ENCODE measurements at places on chromosomes 7 and 10.

DNA sequence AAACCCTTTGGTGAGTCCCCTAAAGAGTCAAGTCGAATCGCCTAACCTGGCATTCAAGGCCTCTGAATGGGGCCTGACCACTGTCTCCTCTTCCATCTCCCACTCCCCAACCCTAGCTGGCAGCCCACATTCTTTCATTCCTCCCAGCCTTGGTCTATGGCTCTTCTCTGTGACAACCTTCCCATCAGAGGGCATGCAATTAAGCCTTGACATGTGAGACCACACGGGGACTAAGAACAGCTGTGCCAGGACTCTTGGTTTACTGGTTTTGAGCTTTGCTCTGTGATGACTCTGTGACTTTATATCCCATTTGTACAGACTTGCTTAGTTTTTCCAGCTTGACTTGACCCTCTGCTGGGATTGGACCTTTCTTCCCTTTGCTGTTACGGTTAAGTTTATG lies 116.6 kb downstream of the BUB3 start:
- no peak for DNase-seq

DNA sequence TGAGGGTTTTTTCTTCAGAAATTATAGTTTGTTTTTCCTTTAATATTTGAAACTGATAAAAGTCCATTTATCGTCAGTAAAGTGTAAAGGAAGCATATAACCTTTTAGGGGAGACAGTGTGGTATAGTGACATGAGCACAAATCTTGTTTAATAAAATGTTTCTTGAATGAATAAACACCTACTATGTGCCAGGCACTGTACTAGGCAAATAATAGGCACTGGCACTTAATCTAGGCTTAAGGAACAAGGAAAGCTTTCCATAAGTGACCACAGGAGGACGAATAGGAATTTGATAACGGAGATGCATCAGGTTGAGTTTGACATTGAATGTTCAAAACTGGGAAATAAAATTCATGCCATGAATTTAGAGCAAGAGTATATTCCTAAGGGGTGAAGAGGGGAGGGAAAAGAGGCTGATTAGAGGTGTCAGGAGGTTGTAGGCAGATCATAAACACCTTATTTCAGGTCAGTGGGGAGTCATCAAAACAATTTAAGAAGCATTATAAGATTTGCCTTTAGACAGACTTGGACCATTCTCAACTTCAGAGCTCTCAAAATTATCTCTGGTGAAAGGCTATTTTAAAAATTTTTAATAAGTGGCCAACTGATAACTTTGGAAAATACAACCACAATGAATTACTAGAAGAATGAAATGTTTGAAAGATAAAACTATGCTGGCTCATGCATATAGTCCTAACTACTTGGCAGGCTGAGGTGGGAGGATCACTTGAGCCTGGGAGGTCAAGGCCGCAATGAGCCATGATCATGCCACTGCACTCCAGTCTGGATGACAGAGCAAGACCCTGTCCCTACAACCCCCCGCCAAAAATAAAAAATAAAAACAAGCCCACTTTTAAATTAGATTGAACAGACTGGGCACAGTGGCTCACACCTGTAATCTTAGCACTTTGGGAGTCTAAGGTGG lies 22.4 kb downstream of the RALA start:
- no peak for DNase-seq

GRCh38 chr10:128863411-128863810 lies 603.6 kb upstream of the MGMT start:
- no peak for DNase-seq

- DNase-seq, result no peak
Measured at GRCh38 chr7:1912593-1913465, 242.8 kb downstream of the ELFN1 start.

GRCh38 chr10:94016727-94017714 lies 23.3 kb downstream of the PLCE1 start:
- no peak for DNase-seq

DNA sequence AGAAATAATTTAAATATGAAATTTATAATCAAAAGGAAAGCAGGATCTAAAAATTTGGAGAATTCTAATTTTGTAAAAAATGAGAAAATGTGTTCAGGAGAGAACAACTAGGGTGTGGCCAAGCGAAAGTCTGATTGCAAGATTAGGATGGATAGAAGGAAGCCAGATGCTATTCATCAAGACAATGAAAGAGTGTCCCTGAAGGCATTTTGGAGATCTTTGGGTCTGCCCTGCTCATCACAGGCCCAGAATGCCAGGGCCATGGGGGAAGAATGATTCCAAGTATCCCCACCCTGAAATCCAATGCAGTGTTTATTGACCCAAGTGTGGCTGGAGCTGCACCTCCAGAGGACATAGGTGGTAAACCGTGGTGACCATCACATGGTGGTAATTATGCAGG lies 724.0 kb upstream of the FZD8 start:
- no peak for DNase-seq

DNA sequence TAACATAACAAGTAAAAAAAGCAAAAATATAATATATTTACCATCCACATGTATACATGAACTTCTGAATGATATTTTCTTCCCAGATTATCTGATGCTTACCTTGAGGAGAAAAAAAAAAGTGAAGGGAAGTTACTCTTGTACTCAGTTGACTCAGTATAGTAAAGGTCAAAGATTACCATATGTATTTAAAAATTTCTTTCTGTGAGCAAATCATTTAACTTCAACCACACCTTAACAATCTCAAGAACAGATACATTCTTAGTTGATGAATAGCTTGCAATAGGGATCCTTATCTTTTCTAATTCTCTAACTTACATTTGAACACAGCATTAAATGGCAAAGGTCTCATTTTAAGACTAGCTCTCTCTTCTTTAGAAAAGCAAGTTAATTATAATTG lies 29.8 kb downstream of the PRR15 start:
- DNase-seq, result no peak

Measured in activated CD4-positive, alpha-beta T cell treated with anti-CD3 and anti-CD28 coated beads for 4 hours (primary cell).